AG08395 (cell line): ENCODE measurements at places on chromosomes 3 and 15.

DNA sequence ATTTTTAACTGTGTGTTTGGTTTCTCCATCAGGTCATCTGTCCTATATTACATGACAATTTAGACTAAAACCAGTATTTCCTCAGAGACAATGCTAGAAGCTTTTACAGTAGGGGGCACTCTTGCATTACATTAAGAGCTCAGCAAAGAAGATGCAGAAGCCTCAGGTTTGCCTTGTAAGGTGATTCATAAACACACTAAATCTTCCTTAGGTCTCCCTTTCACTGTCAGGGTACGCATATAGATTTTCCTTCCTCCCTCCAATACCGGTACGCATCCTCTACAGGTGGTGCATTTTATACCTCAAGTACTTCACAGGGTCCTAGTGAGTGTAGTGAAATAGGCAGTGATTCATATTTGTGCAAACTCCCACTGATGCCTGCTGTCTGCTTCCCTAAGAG lies 46.5 kb downstream of the CD86 start:
- no peak for DNase-seq

DNA sequence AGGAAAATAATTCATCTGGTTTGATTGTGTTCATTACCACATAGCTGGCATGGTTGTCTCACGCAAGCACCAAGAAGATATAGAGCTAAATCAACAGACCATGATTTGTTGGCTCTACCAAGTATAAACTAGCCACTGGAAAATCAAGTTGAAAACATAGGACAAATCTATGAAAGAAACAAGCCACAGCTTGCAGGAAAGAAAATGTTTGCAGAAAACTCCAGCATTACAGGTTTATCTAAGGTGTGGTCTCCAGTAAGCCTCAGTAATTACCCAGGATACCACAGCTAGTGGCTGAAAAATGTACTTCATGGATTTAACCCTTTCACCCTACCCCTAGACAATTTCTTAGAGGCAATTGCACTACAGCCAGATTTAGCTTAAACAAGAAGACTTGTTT lies 340.6 kb downstream of the SOX2 start:
- DNase-seq: no peak

GRCh38 chr3:65582012-65582717 lies 456.6 kb downstream of the MAGI1 start:
- DNase-seq: no peak

DNA sequence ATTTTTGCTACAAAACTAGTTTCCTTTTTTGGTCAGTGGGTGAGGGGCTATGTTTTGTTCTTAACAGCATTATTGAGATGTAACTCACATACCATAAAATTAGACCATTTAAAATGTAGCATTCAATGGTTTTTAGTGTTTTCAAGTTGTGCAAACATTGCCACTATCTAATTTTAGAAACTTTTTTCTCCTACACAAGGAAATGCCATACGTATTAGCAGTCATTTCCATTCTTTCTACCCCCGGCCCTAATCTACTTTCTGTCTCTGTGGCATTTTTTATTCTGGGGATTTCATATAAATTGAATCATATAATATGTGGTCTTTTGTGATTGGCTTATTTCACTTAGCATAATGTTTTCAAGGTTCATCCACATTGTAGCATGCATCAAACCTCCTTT lies 55.0 kb upstream of the TIPARP start:
- no peak for DNase-seq

- peak; percentile 26 for DNase-seq
Observed at GRCh38 chr15:98657721-98658120, 9.4 kb downstream of the IGF1R start.

DNA sequence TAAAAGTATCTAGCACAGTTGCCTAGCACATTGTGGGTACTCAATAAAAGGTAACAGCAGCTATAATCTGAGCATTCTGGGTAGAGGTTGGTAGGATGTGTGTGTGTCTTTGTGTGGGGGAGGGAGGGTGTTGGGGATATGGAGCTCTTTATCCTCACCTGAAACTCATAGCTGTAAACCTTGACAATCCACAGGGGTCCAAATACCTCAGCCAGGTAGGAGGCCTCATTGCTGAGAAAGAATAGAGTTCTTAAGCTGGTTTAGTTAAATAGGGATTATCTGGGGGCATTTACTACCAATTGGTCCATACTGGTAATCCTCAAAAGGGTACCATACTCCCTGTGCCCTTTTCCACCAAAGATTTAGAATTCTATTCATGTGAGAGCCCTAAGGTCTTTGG lies 3.9 kb downstream of the SERF2 start:
- no peak for DNase-seq

DNA sequence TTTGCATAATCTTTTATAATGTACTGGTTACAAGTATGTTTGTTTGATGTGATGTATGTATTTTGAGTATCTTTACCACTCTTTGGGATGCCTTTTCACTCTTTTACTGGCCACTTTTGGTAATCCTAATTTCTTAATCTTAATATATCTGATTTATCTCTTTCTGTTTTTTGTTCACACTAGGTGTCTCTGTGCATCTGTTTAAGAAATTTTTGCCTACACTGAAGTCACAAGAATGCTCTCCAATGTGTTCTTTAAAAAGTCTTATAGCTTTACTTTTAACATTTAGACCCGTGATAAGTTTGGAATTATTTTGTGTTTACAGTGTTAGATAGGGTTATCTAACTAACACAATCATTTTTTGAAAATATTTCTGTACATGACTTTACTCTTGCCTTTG lies 659.1 kb downstream of the SI start:
- DNase-seq: no peak

GRCh38 chr3:52557011-52557960 lies 20.9 kb downstream of the UQCC5 start:
- DNase-seq: no peak

DNA sequence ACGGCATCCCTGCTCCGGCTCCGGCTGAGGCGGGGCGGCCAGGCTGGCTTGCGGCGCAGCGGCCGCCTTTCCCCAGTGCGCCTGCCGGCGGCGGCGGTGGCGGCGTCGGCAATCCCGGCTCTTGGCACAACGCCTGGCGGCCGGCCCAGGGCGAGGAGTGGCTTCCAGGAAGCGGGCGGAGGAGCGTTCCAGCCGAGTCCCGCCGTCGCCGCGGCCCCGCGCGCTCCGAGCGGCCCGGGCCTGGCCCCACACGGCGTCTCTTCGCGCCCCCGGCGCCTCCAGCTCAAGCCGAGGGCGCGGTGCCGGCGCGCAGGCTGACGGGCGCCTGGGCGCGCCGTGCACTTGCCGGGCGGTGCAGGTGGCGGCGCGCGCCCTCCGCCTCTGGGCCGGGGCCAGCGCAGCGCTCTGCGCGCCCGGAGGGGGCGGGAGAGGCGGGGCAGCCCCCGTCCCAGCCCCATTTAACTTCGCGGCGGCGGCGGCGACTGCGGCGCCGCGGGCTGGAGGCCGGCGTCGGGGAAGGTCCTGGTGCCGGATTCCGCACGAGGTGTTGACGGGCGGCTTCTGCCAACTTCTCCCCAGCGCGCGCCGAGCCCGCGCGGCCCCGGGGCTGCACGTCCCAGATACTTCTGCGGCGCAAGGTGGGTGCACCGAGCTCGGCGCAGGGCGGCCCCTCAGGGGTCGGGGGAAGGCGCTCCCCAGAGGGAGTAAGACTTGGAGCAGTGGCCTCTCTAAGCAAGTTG lies at the start of gene ADAMTSL3:
TSS of gene ADAMTSL3 (plus strand) at position 485 of the 740 bp plus-strand sequence. CDS start 1,639 bp downstream, outside the sequence.
- peak; percentile 71 for DNase-seq

GRCh38 chr15:52503788-52504496 lies 24.7 kb downstream of the MYO5A start:
- peak; percentile 41 for DNase-seq
